ENCODE measurements at places on chromosomes 1 and 21.

DNA sequence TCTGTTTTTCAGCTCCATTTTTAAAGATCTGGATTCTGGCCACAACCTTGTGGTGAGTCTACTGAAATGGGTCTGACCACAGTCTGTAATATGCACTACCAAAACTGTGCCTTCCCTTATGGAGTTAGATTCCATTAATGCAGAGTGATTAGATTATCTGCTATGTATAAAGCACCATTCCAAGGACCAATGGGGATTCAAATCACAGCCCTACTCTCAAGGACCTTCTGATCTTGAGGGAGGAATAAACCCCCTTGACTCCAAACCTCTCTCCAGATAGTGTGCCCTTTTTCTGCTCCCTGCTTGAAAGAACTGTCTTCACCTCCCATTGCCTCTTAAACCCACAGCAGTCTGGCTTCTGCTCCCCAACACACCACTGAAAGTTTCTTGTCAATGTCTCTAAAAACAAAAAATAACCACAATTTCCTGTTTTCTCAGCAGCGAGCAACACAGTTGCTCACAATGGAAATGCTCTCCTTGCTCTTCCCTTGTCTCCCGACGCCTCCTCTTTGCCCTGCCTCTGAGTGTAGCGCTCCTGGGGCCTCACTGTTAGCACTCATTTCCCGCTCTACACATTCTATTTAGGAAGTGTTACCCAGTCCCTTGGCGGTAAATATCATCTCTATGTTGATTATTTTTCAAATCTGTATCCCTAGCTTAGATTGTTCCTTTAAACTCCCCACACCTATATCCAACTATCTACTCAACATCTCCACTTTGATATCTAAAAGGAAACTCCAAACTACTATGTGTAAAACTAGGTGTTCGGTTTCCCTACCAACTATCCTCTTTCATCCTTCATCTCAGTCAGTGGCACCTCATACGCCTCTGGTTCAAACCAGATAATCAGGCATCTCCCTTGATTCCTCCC is 13.6 kb downstream of the PCNX2 start:
- DNase-seq = no peak

- no peak for DNase-seq
Measured at GRCh38 chr1:230067871-230068620, 1.0 kb downstream of the GALNT2 start.

DNA sequence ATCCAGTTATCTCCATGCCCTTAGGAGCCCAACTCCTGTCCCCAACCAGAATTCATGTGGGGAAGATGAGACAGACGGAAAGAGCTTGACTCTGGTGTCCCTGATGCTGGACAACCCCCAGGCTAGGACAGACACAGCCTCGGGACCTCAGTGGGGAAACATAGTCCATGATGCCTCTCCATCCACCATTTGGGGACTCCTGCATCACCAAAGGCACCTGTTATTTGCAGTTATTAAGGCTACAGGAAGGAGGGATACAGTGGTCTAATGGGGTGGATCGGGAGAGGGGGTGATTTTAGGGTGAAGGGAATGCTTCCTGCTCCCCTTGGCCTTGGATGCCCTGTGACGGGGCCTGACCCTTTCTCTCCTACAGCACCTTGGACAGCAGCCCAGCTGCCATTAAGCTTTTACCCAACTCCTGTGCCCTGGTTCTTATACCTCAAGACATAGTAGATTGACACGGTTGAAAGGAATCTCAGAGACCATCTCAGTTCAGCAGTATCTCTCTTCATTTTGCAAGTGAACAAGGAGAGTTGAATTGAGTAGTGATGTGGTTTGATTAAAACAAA is 111.6 kb downstream of the MATN1 start:
- no peak for DNase-seq

GRCh38 chr1:45016090-45016697 is 4.1 kb downstream of the UROD start:
- no peak for DNase-seq

DNA sequence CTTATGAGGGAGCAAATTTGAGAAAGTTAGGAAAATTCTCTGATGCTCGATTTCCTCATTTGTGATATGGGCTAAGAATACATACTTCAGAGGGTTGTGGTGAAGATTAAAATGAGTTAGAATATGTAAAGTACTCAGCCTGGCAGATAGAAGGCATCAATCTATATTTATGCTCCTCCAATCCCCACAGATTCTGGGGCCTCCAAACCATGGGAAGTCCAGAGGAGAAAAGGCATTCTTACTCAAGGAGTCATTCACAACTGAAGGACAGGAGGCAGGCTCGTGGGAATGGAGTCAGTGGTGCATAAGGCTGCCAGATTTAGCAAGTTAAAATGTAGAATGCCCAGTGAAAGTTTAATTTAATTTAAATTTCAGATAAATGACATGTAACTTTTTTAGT is 330.0 kb upstream of the POU3F1 start:
- DNase-seq = no peak

GRCh38 chr1:178399177-178399728 is 97.5 kb downstream of the CLEC20A start:
- no peak for DNase-seq

DNA sequence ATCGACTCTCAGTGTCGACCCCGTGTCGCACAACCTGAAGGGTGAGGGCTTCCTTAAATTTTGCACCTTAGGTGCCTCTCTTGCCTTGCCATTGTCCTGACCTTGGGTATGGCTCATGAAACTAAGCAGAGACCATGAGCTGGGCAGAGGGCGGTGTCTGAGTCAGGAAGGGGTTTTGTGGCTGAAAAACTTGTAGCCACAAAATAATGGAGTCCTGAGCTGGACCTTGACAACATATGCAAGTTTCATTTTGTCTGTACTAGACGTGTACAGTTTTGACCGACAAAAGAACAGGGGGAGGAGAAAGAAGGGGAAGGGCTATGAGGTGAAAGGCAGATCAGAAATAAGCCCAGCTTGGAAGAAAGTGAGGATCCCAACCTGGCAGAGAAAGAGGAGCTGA is 8.3 kb upstream of the RUNX1 start:
- DNase-seq = no peak

- DNase-seq = no peak
Measured at GRCh38 chr1:52899445-52899894, 22.1 kb downstream of the ECHDC2 start.

DNA sequence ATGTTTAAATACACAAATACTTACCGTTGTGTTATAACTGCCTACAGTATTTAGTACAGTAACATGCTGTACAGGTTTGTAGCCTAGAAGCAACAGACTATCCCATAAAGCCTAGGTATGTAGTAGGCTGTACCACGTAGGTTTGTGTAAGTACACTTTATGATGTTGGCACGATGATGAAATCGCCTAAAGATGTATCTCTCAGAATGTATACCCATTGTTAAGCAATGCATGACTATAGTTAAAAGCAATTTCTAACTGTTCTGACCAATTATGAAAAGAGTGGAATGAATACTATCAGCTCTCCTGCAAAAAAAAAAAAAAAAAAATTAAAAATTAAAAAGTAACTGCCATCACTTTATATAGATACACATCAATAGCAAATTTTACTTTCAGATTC is 11.4 kb downstream of the HP1BP3 start:
- DNase-seq = no peak

DNA sequence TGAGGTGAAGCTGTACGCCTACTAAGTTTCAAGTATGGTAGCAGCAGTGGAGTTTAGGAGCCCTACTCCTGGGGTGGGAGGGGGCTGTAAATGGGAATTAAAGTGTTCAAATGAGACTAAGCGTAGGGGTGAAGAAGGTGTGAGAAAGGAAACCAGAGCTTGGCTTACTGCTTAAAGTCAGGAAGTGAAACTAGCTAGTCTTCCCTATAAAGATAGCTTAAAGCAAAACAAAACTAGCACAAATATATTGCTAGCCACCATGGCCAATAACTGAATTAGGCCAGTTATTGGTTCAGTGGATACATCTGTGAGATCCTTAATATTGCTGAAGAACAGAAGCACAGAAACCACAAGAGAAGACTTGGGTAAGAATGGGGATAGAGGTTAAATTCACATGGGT is 492.2 kb upstream of the PKN2 start:
- DNase-seq = no peak

GRCh38 chr1:221688488-221688843 is 53.4 kb downstream of the DUSP10 start:
- DNase-seq = no peak

DNA sequence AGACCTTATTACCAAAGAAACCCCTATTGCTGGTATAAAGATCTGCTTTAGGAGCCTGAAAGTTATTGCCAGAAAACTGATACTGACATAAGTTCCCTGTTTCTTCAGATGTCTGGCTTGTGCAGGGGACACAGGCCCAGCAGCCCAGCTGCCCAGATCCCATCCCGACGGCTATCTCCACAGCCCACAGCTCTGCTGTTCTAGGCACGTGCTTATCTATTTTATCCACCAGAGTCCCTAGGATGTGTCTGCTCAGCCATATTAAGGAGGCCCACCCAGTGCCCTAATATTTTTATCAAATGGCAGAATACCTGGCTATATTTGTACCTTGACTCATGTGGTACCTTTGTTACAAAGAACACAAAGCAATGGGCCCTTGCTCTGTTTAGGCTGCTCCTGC is 58.9 kb downstream of the DDX20 start:
- DNase-seq = no peak

DNA sequence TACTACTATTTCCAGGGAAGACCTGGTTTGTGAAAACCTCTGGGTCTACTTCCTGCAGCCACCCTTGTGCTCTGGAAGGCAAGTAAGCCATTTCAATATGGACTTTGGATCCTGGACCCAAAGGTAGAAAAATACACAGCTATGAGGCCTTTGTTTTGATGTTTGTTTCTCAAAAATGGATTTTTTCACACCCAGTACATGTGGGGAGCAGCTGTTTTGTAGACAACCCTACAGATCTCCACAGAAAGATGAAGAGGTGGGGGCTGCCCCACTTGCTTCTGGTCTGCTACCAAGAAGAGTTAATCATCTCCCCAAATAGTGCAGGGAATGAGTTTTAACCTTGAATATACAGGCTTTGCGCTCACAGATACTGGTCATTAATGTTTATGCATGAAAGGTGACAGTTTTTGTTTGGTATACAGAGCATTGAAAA is 29.2 kb downstream of the ZNF281 start:
- DNase-seq = no peak

DNA sequence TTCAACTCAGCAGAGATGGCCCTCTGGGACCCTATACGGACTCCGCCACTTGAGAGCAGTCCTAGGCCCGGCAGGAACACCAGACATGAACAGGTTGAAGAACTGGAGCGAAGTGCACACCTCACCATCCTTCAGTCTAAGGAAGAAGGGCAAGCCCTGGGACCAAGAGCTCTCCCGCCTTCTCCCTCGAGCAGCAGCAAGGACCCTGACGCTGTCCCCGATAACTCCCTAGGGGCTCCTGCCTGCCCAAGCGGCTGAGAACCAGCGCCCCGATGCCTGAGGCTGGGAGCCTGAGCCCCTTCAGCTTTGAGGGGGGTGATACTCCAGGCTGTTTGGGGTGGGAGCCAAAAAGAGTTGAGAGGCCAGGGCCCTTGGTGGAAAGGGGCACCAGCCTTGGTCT is 10.2 kb downstream of the TMEM81 start:
- DNase-seq = no peak

- DNase-seq = no peak
Measured at GRCh38 chr1:9270290-9270883, 22.3 kb upstream of the SPSB1 start.

- no peak for DNase-seq
Measured at GRCh38 chr1:112696578-112697314, 10.2 kb downstream of the RHOC start.
